ACHN (cell line): ENCODE measurements at places on chromosomes 5 and 9.

- no peak for DNase-seq
Observed at GRCh38 chr9:14532456-14533115, 160.6 kb downstream of the ZDHHC21 start.

DNA sequence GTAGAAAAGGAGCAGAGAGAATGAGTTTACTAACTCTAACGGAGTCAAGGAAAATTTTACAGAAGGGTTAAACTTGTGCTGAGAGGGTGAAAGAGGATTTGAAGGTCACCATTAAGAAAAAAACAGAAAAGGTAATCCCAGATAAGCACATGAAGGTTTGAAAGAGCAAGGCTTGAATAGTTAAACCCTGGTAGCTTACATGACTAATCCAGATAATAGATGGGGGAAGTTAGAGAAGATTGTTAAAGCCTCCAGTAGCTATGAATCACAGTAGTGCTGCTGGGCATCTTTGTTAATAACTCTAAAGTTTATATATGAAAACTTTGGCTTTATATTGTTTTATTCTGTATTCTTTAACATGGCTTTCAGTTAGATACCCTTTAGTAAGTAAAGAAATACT is 354.5 kb upstream of the FTMT start:
- peak; percentile 1 for DNase-seq

DNA sequence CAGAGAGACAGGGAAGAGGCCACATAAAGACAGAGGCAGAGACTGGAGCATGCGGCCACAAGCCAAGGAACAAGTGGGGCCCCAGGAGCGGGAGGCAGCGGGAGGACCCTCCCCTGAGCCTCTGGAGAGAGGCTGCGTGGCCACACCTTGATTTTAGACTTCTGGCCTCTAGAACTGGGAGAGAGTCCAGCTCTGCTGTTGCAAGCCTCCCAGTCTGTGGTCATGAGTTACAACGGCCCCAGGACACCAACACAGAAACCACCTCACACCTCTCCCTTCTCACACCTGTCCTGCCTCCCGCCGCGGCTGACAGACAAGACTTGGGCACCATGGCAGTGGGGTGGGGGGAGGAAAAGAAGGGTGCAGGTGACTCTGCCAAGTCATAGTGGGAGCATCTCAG is 2.2 kb downstream of the INPP5E start:
- DNase-seq, result no peak

GRCh38 chr5:2011481-2012411 is 129.0 kb upstream of the IRX4 start:
- no peak for DNase-seq

DNA sequence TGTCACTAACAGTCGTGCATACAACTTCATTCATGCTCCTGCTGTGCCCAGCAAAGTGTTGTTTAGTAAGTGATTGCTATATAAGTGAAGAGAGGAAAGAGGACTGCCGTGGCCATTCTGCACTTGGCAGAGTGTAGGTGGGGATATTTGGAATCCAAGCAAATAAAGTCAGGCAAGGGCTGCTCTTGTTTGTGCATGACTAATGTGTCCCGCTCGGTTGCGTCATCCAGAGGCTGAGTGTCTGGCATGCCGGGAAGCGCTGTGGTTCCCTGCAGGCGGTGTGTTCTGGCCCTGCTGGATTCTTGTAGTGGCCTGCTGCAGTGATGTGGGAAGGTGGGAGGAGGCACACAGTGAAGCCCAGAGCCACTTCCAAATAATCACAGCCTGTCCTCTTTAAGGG is 136.9 kb upstream of the ANKH start:
- peak; percentile 89 for DNase-seq

GRCh38 chr5:75948438-75948837 is 134.7 kb upstream of the SV2C start:
- no peak for DNase-seq

GRCh38 chr5:172846249-172846648 is 12.2 kb downstream of the ERGIC1 start:
- DNase-seq, result no peak

DNA sequence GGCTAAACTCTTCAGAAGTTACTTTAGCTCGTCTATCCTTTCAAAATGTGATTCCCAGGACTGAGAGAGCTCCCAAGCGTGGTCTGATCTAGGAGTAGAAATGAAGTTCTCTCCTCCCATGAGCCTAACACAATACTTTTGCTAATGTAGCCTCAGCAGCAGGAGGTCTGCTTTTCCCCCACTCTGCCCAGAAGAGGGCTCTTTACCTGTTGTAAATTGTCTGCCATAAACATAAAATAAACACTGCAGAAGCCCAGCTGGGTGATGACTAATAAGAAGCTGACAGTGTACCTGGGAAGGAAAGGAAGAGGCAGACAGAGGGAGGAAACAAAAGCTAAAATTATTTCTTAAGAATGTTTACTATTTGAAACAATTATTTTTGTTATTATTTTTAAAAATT is 15.4 kb downstream of the SLC36A3 start:
- DNase-seq, result no peak

- DNase-seq, result no peak
Observed at GRCh38 chr5:110032376-110032775, 342.6 kb downstream of the MAN2A1 start.

DNA sequence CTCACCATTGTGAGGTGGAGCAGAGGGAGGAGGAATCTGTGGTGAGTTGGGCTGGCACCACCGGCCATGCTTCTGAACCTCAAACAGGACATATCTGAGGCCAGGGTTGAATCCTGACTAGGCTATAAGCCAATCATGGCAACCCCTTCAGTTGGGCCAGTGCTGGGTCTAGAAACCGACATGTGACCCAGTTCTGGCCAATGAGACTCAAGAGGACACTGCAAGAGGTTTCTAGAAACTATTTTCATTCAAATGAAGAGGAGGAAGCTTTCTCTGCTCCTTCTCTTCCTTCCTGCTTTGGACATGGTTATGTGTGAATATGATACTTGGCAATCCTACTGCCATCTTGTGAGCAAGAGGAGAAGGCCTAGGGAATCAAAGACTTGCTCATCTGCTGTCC is 417.7 kb downstream of the SEMA5A start:
- DNase-seq, result no peak

GRCh38 chr5:26143259-26143658 is 895.1 kb downstream of the CDH9 start:
- DNase-seq, result no peak

DNA sequence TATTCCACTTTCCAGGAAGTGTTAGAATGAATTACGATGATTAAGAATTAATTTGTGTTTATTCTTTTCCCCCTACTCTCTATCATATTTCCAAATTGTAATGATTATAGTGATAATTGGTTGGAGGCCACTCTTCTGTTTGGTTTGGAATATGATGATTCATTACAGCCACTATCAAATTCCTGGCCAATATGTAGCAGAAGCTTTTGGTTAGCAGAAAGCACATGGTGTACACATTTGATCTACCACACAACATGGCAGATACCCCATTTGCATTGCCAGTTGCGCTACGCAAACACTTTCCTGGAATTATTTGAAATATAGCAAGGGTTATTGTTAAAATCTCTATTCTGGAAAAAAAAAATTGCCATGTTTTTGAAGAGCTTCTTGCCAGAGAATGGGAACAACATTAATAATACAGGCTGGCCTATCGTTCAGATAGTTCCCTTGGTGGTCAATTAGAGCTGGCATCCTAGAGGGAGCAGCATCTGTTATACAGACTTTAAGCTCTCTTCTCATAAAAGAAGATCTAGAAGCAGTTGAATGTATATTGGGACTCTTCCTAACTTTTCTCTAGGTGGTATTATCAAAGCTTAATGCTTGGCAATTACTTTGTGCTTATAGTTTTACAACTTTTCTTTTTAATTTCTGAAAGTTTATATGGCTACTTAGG is 455.0 kb upstream of the ACTBL2 start:
- DNase-seq, result no peak

DNA sequence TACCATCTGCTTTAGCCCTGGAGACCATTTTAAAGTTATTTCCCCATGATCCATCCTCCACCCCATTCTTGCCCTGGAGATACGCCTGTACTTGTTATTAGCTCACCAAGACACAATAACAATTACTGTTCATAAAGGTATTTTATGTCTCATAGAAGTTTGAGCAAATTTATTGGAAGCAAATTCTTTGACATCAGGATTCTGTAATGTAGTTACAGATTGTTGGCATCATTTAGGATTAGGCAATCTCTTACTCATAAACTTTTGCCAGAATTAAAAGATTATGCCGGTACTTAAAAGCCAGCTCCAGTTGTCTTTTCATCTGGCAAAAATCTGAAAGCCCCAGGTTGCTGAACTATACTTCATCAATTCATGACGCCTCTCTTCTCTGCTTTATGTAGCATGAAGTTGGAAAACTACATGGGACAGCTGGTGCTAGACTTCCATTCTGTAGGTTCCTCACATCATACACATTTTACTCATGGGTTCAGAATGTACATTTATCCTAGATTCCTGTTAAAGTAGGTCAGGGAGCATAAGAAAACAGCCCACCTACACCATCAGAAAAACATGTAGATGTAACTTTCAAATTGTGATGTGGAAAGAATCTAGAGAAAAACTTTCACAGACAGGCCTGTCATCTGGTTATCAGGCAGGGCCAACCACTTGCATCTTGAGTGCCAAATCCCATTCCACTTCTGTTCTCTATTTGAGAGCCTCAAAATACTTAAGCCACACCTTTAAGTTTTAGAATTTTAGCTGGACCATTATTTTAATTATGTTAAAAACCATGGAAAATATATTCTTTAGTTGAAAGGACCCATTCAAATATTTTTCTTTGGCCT is 14.0 kb downstream of the ATP10B start:
- no peak for DNase-seq

- DNase-seq, result no peak
Observed at GRCh38 chr5:59360130-59360555, 533.4 kb downstream of the PDE4D start.

DNA sequence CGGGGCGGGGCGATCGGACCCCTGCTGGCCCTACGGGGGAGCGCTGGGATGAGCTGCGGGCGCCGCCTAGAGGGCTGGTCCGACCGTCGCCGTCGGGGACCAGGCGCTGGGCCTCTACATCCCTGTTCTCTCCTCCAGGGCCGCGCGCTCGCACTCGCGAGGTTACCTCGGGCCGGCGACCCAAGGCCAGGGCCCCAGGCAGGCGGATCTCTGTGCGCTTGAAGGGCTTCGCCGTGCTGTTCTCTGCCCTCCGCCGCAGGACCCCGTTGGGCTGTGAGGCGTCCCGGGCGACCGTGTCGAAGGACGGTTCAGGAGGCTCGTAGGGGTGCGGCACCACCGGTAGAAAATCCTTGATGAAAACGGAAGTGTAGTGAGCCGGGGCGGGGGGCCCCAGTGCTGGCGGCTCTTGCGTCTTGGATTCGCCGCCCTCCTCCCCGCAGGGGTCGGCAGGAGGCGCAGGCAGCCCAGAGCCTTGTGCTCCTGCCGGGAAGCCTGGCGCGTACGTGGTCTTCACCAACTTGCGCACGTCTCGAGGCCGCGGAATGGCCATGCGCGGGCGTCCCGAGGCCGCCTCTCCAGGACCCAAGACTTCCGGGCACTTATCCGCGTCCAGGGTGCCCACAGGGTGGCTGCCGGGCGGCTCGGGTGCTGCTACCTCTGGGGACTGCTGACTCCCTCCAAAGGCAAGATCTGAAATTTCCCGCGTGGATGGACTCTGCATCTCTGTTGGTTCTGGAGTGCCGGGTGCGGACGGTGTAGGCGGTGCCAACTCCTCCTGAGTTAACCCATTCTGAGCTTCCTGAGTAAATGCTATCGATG is 2.0 kb downstream of the PROB1 start:
- DNase-seq, result peak; percentile 69

DNA sequence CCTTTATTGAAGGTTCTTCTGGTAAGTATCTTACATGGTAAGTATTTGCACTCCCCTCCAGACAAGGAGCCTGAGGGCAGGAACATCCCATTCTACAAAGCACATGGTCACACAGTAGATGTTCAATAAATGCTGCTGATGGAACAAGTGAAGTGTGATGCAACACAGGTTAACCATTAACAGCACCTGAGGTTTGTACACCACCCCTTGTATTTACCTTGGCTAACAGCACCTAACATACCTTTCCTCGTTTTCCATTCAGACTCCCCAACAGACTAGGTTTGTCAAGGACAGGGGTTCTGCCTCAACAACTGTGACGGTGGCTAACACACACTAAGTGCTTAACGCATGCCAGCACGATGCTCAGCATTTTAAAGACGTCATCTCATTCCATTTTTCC is 213.6 kb downstream of the MAPKAP1 start:
- DNase-seq, result no peak

- DNase-seq, result no peak
Observed at GRCh38 chr5:88644676-88645075, 238.3 kb downstream of the MEF2C start.

DNA sequence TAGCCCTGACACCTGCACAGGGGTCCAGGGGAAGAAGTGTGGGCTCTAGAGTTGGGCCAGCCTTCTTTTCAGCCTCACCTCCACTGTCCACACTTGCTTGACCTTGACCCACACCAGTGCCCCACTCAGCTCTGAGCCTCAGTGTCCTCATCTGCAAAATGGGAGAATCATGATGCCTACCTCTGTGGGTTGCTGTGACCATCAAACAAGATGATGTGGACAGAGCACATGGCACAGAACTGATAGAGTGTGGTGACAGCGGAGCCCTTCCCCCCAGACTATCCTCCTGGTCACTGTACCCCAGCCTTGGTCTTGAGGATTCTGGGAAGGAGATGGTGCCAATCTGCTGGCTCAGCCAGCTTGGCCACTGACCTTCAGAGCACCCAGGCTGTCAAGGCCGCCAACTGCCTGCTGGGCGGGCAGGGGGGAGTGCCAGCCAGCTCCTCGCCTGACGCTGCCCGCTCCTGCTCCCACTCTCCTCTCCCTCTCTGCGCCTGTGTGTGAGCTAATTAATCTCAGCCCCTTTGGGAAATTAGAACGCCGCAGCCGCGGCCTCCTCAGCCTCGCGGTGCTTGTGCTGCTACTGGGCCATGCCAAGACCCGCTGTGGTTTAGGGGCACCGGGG is 16.7 kb downstream of the CXXC5 start:
- no peak for DNase-seq

- no peak for DNase-seq
Observed at GRCh38 chr9:21810881-21811280, 8.4 kb downstream of the MTAP start.

DNA sequence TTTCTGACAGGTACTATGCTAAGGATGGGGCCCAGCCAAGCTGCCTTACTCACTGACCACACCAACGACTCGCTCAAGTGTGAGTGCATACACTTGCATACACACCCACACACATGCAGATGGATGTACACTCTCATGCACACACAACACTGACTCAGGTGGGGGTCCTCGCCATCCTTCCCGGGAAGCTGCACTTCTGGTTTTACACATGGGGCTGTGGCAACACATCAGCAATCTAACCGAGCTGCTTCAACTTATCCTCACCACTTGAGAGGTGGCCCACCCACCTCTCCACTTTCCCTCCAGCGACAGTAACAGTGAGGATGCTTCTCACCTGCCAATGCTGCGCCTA is 67.2 kb upstream of the SLC25A51 start:
- no peak for DNase-seq

DNA sequence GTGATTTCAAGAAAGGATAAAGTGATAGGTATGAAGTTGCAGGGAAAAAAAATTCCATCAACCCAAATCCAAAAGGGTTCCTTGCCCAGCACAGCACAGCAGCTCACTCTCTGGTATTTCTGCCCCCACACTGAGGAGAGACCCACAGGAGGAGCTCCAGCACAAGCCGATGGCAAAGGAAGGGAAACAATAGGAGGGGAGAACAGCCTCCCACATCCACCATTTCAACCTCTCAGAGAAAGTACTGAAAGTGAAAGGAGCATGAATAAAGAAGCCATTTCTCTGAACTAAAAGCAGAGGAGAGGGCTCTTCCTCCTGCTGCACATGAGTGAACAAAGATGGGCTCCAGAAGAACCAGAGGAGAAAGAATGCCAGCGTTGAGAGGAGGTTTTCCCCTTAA is 54.9 kb upstream of the ZSWIM6 start:
- DNase-seq, result peak; percentile 58

- no peak for DNase-seq
Observed at GRCh38 chr9:113143432-113144227, 7.2 kb upstream of the SLC31A2 start.

GRCh38 chr9:20314981-20315380 is 307.3 kb downstream of the MLLT3 start:
- no peak for DNase-seq
